ENCODE measurements at places on chromosomes 5 and 9.
A peak's percentile ranks its signal among the peaks of the same experiment; 100 is the strongest.

- no peak for DNase-seq
Measured at GRCh38 chr5:10675177-10675700, 85.8 kb downstream of the DAP start.

- no peak for DNase-seq
Measured at GRCh38 chr5:35876454-35876853, 19.8 kb downstream of the IL7R start.

DNA sequence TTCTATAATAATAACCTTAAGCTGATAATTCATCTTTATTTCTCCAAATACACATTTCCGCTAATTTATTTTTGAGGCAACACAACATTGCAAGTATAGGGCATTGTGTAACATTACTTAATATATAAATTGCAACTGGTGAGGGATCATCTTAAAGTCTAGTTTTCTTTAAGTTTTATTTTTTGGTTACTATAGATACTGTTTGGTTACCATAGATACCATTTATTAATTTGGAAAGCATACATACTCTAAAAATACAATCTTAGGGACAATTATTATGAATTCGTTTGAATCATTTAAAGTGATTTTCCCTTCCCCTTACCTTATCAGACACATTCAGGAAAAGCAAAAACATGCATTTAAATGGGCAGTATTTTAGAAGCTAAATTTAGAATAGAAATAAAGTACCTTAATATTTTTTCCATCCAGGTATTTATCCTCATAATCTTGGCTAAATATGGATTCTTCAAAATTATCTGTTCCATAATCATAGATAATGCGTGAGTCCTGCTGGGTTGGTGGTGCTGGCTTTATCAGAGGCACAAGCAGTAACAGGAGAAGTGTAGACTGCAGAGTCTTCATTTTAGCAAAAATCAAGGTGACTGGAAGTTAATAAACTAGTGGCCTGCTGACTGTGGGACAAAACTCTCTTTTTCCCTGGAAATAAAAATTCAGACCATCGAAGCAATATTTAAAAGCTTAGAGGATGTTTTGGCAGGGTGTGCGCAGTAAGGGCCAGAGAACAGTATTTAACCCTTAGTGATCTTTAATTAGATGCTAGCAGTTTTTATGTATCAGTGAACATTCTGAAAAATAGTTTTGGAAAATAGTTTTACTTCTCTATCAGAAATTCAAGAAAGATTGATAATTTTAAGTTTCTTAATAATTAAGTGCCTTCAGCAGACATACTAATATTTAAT is 1.3 kb downstream of the OGN start:
- DNase-seq = no peak

DNA sequence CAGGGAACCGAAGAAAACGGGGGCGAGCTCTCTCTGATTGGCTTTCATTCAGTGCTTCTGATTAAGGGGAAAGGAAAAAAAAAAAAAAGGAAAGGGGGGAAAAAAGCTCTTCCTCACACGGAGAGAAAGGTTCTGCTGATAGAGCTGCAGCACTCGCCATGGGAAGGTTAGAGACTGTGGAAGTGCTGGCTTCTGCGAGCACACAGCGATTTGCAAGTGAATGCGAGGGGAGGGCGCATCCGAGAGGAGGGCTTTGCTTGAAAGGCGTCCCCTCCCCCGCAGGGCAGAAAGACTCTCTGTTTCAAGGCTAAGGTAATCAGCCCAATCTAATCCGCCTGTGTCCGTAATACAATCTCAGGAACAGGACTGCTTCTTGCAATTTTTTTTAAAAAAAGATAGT is at the start of gene CDH10:
Gene CDH10, minus strand, starts transcription at position 218 of the 400 bp plus-strand sequence. CDS start 51,488 bp downstream, outside the sequence.
- DNase-seq = peak; percentile 62

GRCh38 chr9:130140706-130141105 is 31.5 kb upstream of the NCS1 start:
- no peak for DNase-seq

DNA sequence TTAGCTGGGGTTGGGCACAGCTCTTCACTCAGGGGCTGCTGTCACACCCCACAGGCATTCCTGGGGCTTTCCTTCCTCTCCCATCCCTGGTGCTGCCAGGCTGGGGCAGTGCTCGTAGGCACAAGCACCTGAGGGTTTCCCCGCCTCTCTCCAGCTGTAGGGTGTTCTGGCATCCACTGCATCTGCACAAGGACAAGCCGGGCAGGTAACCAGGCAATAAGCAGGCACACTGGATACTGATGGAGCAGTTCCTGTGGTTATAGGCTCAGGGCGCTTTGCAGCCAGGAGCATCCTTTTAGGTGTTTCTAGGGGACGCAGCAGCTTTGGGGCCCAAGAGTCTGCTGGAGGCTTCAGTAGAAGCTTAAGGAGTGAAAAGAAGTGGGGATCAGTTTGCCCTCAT is 56.8 kb downstream of the ARHGEF37 start:
- no peak for DNase-seq

- DNase-seq = no peak
Measured at GRCh38 chr9:76289042-76289441, 105.2 kb downstream of the RFK start.

DNA sequence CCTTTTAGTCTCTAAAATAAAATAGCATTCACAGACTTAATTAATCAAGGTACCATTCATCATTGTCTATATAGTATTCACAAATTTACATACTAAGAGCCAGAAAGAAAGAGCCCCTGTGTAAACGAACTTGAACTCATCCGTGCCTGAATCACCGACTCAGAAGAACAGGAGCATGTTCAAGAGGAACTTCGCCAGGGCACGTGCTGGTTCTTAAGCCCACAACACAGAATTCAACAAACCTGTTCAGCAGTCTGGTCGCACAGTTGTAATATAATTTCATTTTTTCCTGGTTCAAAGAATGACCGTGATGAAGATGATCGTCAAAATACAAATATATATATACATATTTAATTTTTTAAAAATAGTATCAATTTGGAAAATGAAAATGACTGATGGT is 141.9 kb downstream of the CETN3 start:
- DNase-seq = no peak

DNA sequence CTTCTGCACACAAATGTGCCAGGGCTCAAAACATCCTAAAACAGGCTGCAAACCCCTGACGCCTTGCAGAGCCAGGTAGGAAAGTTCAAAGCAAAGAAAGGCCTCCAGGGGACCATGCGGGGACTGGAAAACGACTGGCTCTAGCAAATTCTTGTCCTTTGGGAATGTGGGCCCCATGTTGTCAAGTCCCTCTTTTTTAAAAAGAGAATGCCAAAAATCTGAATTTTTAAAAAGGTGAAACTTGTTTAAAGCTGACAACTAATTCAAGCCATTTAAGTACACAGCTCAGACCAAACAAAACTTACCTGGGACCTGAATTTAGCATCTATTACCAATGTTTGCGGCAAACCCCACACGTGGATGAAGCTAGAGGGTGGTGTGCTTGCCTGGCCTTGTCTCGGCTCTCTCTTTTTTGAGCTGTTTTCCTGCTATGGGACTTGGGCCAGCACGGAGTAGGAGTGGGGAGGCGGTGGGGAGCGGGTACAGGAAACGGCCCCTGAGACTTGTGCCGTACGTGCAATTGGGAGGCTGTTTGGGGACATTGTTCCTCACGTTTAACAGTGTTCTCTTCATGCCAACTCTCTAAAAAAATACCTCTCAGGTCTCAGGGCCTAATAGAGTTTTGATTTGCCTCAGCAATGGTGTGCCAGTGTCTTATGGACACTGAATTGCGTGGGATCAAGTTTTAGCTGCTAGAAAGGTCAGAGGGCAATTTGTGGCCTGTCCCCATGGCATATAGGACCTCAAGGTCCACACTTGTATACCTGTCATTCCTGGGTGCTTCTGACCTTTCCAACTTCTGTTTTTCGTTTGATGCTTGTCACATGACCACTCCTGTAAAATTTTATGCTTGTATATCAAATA is 15.1 kb upstream of the PHF19 start:
- DNase-seq = no peak

DNA sequence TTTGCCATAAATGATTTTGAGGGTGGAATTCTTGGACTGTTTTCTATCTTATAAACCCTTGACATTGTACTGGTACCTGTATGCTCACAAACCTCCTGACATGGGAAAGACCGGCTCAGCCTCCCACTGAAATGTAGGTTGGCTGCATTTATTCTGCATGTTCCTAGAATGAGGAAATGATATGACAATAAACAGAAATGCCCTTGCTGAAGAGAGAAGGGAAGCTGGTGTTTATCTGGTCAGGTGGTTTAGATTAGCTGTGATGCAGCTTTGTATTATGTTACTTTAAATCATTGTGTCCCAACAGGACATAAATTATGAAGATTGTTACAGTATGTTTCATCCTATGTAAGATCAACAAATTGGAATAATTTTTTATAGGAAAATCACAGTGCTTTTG is 23.1 kb upstream of the CATSPER3 start:
- no peak for DNase-seq

GRCh38 chr5:1786621-1787471 is 12.8 kb downstream of the MRPL36 start:
- peak; percentile 69 for DNase-seq

DNA sequence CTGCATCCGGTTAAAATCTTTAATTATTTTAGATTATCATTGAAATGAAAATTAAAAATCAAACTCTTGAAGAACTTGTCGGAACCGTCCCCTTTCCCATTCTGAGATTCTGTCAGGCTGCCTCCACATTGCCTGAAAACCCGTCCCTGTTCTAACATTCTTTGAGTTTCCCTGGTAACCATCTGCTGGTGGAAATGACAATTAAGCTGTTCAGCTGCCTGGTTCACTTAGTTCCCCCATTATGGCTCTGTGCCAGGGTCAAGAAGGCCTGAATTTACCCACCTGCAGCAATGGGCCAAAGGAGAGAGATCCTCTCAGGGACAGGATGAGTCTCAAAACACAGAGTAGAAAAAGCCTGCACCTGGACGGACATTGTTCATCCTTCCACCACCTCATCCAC is 11.8 kb upstream of the TCOF1 start:
- DNase-seq = no peak

Measured in posterior vena cava (tissue), 2 donors.